ENCODE measurements at places on chromosomes 2 and 18.
A peak's percentile ranks its signal among the peaks of the same experiment; 100 is the strongest.

GRCh38 chr2:221492636-221493035 lies 79.5 kb downstream of the EPHA4 start:
- no peak for DNase-seq

- DNase-seq, result no peak
Observed at GRCh38 chr2:58202404-58202803, 38.7 kb downstream of the FANCL start.

DNA sequence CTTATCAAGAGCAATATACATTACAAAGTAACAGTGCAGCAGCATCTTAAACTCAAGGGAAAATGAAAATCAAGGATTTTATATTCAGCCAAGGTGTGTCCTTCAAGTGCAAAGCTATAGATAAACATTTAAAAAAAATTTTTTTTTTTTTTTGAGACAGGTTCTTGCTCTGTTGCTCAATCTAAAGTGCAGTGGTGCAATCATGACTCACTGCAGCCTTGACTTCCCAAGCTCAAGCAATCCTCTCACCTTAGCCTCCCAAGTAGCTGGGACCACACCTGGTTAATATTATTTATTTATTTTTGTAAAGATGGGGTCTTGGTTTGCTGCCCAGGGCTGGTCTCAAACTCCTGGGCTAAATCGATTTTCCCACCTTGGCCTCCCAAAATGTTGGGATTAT lies 9.0 kb downstream of the CDKL4 start:
- DNase-seq, result no peak

DNA sequence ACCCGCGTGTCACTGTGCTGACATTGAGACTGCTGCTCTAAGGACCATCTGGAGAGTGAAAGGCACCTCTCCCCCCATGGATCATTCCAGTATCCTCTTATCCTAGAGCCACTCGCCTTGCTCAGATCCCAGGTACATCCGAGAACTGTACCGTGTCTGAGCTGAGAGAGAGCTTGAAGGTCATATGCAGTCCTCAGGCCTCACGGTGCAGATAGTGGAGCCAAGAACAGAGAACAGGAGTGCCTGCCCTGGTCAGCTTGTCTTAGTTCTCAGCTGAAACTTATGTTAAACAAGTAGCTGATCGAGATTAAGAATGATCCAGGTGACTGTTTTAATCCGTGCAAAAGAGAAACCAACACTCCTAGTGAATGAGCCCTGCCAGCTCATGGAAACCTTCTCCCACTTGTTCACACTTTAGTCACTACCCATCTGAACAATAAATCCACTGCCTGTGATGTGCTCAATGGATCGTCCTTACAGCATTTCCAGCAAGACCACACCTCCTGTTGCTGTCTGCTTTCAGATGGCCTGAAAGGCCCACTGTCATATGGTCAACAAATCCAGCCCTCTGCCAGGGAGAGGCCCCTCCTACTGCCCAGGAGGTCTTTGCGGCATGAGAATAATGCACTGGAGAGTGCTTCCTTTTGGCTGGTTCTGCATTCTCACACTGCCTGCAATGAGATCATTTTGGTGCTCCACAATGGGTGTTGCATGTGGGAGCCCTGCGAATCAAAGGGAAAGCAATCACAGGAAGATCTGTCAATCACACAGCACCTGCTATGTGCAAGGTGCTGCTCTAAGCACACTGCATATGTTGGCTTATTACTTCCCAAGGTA lies 43.7 kb upstream of the APCDD1 start:
- DNase-seq, result no peak

DNA sequence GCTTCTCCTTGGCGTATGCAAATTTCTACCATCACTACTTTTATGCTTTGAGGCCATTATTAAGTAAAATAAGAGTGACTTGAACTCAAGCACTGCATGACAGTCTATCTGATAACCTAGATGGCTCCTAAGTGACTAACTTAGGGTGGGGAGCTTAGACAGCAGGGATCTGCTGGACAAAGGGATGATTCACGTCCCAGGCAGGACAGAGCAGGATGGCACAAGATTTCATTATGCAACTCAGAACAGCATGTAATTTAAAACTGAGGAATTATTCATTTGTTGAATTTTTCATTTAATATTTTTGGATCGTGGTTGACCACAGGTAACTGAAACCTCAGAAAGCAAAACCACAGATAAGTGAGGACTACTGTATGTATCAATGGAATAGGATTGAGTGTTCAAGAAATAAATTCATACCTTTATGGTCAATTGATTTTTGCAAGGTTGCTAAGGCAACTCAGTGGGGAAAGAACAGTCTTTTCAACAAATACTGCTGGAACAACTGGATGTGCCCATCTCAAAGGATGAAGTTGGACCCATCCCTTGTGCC lies 115.3 kb downstream of the MBD2 start:
- no peak for DNase-seq

GRCh38 chr2:158015428-158016076 lies 86.1 kb upstream of the UPP2 start:
- DNase-seq, result no peak

DNA sequence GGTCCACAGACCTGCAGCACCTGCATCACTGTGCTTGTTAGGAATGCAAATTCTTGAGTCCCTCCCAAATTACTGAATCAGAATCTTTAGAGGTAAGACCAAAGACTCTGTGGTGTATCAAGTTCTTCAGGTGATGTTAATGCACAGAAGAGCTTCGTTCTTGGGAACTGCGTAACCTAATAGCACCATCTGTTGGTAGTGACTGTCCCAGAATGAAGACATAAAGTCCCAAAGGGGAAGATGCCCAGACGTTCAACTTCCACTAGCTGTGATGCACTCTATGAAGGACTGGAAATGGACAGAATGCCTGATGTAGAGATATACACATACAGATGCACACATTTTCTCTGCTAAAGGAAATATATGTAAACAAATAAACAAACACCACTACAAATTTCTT lies 576.0 kb downstream of the LRP1B start:
- DNase-seq, result no peak

GRCh38 chr2:8090748-8091700 lies 590.8 kb upstream of the ID2 start:
- DNase-seq, result peak; percentile 80

DNA sequence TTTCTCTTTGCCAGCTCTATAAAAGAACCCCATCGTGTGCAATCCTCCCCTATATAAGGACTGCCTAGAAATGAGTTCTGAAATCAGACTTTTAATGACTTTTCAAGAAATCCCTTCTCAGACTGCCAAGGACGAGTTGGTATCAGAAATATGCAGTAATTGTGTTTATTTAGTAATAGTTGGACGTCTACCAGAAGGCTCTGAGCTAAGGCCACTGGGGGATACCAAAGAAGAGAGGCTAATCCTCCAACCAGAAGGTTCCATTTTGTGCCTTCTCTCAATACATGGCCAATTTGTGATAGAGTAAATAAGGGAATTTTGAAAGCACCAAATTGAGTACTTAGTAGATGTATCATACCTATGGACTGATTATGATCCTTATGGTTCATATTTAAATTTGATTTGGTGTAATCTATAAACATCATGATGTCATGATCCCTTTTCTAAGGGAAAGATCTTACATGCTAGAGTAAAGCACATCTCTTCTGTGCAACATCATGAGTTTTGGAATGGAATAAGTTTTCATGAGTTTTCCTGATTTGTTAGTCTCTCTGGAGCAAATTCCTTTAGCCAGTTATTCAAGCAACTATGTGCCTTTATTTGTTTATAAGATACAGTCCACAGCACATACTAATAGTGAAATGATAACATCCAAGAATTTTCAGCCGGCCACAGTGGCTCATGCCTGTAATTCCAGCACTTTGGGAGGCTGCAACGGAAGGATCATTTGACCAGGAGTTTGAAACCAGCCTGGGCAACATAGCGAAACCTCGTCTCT lies 82.2 kb upstream of the LTBP1 start:
- no peak for DNase-seq

- peak; percentile 16 for DNase-seq
Observed at GRCh38 chr18:11883153-11883552, 25.0 kb downstream of the MPPE1 start.

DNA sequence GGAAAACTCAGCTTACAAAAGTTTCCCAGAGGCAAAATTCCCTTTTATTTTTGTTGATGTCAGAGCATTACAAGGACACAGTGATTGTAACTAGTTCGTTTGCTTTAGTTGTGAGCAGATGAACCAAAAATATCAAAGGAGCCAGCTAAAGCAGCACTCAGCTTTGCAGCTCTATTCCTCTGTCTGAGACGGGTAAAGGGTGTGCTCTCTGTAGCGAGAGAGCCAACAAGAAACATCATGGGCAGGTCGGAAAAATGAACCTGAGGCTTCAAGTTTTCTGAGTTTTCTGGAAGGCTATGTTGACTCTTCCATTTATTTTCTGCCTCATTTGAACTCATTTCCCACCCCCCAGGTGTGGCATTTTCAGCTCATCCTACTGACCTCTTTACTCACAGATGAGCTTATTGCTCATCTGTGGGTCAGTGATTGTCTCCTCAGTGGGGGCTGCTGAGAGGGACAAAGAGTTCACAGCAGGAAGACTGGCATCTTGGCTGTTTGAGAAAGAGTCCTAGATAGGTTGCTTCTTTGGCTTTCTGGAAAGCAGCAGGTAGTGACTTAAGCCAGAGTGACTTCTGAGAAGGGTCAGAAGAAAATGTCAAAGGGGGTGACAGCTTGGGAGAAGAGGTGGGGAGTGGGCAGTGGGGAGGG lies 66.6 kb upstream of the EPC2 start:
- DNase-seq, result no peak

GRCh38 chr18:41758534-41758933 lies 196.5 kb upstream of the PIK3C3 start:
- no peak for DNase-seq

DNA sequence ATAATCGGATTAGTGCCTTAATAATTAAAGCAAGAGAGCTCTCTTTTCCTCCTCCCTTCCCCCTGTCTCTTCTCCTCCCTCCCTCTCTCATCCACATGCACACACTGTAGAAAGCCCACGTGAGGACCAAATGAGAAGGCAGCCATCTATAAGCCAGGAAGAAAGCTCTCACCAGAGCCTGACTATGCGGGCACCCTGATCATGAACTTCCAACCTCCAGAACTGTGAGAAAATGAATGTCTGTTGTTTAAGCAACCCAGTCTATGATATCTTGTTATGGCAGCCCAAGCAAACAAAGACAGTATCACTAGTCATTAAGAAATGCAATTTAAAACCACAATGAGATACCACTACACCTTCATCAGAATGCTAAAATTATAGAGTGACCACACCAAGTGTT lies 220.3 kb downstream of the EN1 start:
- no peak for DNase-seq

- no peak for DNase-seq
Observed at GRCh38 chr2:129764376-129765325, 214.8 kb upstream of the RAB6C start.

DNA sequence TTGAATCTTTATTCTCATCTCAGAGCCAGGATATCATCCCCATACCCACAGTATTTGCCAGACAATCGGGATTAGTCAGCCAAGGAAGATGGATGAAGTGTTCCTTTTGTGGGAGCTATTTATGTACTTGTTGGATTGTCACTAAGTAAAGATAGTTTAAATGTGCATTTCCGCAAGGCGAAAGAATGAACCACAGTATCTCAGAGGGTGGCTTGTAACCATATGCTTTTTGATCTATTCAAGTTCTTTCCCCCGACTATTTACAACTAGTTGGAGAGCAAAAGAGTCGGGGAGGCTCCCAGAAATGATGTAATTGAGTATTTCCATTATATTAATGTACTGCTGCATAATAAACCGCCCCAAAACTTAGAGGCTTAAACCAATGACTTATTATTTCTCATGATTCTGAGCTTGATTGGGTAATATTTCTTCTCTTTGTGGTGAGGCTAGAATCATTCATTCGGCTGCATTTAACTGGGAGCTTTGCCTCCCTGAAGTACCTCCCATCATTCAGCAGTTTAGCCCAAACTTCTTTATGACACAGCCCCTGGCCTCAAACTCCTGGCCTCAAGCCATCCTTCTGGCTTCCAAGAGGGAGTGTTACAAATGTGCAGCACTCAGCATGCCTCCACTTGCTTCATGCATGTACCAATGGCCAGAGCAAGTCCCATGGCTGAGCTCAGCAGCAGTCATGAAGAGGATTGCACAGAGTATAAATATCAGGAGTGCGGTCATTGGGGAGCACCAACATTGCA lies 423.7 kb downstream of the METTL4 start:
- DNase-seq, result no peak

DNA sequence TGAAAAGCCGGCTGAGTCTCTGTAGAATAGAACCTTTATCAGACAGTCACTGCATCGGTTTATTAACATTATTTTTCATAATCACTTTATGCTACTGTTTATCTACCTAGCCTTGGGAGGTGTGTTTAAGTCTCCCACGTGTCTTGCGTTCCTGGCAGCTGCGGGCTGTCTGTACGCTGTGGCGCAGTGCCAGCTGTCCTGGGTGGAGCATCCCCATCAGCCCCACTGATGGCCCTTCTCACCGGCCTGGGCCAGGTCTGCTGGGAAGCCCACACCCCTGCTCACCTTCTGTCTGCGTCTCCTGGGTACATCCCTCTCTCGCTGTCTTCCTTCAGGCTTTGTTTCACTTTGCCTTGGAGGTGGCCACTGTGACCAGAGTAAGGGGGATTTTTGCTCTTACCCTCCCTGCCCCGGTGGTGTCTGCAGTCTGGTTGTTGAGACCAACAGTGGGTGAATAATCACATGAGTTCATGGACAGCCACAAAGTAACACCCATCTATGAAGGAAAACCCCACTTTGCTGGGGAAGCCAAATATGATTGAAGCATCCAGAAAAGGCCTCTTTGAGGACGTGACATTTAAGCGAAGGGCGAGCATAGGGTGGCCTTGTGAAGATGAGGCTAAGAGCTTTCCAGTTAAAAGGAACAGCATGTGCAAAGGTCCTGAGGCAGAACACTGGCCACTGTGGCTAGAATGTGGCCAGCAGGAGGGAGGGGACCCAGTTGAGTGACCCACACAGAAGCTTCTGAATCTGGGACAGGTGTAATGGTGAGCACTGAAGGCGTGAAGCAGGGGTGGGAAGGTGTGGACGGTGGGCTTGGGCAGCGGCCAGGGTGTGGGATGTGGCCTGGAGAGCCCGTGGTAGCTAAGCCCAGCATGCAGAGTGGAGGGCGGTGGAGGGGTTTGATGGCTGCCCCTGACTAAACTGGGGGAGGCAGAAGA lies 41.7 kb downstream of the RAMP1 start:
- peak; percentile 48 for DNase-seq

DNA sequence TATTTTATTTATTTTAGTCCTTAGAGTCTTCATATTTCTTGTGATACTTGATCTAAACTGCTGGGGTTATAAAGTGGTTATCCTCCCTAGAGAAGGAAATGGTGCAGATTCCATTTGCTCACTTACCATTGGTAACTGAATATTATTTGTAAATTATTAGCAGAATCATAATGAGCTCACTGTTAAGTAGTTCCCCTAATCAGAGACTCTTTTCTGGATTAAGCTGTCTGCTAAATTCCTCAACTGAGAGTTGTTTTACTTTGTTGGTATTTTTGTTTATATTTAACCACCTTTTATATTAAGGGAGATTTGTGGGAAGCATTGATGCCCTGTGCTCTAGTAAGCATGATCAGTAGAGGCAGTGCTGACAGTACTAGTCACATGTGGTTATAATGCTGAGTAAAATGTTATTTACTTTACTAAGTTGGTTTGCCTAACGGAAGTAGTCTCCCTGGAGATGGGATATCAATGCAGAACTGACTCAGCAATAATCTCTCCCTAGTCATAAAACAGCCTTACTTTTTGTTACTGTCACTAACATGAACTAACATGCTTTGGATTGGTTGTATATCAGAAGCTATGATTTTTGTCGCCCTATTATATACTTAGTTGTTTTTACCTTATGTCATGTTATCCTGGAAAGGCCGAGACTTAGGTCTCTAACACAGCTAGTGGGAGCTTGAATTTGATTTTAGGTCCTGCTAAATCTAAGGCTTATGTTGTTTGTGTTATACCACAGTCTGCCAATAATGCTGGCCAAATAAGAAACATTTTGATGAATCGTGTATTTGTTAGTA lies 166.7 kb downstream of the MCFD2 start:
- no peak for DNase-seq

GRCh38 chr2:100744589-100744988 lies 75.3 kb upstream of the NPAS2 start:
- no peak for DNase-seq

Measured in CD4-positive, alpha-beta T cell treated with Interleukin-1 beta for 1 hour (primary cell).